ENCODE measurements at places on chromosomes 7 and 10. TPM values are rescaled to one million over a fixed set of nuclear protein-coding genes. Genes with fewer than 3 reads are reported as not detected.

DNA sequence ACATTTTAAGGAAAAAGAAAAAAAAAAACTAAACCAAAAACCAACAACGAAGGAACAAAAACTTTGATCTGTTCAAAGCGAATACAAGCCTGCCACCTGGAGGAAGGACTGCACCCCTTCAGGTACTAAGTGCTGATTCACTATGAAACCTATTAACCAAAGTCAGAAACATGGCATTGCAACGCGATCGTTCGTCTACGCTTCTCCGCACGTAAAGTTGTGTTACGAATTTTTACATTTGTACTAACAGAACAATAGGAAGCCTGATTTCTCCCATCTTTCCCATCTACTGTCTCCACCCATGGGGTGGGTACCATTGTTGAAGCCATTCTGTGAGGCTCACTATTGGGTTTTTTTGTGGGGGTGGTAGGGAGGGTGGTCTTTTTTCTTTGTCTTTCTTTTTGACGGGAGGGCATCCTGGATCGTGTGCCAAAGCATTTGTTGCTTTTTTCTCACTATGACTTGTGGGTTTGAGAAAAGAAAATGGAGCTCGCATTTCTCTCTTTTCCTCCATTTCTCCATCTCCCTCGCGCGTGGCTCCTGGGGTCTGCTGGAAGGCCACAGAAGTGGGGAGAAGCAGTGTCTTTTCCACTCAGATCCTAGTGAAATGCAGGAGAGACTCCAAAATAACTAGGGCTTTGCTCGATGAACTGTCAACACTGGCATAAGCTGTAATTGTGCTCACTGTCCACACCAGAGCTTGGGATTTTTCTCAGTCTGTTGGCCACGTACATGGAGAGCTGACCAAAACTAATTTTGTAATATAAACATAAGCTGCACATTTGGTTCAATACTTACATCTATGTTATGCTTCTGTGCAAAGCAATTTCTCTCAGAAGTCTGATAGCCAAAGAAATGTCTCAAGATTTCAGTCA, 100.9 kb upstream of the YAE1 start:
- H3K27ac ChIP-seq = no peak overlapping the region
- peak; percentile 52 for DNase-seq
- no peaks in the 10 kb centered on the region for H3K36me3 ChIP-seq
- H3K4me3 ChIP-seq = no peak overlapping the region
- H3K27me3 ChIP-seq = peaks cover 32% of the 10 kb centered on the region

Gene LRRC61
- total RNA-seq = 37.1 TPM

DNA sequence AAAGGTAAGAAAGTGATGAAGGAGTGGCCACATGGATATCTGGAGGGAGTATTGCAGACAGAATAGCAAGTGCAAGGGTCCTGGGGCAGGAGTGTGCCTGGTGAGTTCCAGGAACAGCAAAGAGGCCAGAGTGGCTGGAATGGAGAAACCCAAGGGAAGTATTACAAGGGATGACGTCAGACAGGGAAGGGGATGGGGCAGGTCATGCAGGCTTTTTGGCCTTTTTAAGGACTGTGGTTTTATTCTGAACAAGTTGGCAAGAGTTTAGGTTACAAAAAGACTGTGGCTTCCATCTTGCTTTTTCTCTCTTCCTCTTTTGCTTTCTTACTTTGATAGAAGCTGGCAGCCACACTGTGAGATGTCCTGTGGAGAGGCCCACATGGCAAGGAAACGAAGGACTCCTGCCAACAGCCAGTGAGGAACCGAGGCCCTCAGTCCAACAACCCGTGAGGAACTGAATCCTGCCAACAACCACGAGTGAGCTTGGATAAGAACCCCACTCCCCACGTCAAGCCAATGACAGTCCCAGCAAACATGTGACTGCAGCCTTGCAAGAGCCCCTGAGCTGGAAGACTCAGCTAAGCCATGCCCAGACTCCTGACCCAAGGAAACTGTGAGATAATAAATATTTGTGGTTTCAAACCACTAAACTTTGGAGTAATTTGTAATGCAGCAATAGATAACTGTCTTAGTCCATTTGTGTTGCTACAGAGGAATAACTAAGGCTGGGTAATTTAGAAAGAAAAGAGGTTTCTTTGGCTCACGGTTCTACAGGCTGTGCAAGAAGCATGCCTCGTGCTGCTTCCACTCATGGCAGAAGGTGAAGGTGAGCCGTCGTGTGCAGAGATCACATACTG, 19.8 kb upstream of the KDM7A start:
- H3K36me3 ChIP-seq = peaks cover 6% of the 10 kb centered on the region
- H3K27ac ChIP-seq = no peak overlapping the region
- H3K4me1 ChIP-seq = peaks cover 30% of the 10 kb centered on the region
- no peak overlapping the region for H3K4me3 ChIP-seq

Gene CD36
- 0.21 TPM for total RNA-seq

GRCh38 chr7:309586-310228, 19.7 kb downstream of the FOXL3 start:
- no peak overlapping the region for H3K27ac ChIP-seq
- no peak overlapping the region for H3K4me3 ChIP-seq
- no peaks in the 10 kb centered on the region for H3K36me3 ChIP-seq
- H3K4me1 ChIP-seq = no peaks in the 10 kb centered on the region
- no peak for DNase-seq

DNA sequence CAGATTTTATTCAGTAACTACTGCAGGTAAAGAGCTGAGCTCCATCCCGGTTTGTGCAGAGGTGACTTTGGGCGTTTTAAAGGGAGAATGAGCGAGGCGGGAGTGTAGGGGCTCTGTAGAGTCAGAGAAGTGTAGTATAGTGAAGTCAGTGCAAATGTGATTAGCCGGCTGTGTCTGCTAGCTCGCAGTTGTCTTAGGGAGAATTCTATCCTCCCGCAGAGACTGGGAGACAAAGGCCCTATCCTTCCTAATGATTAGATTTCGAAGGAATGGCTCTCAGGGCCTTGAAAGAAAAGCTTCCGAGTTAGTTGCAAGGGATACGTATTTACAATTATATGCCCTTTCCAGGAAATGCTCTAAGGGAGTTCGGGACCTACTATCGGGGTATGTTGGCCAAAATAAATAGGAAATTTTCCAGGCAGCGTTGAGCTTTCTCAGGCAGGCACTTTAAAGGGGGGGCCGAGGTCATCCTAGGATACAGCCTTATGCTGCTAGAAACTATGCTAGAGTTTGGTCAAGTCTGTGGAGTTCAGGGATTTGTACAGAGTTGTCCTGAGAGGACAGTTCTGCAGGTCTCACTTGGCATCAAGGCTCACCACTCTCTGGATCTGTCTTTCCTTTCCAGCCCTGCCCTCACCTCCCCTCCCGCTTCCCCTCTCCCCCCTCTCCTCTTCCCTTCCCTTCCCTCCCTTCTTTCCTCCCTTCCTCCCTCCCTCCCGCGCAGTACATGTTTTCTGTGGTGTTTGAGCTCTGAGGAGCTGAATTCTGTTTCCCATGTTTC, 825 bp downstream of the MRPL32 start:
- no peaks in the 10 kb centered on the region for H3K27me3 ChIP-seq
- H3K4me1 ChIP-seq = peaks cover 59% of the 10 kb centered on the region
- peaks cover 21% of the 10 kb centered on the region for H3K36me3 ChIP-seq
- peak overlapping the region; percentile 97 for H3K27ac ChIP-seq

DNA sequence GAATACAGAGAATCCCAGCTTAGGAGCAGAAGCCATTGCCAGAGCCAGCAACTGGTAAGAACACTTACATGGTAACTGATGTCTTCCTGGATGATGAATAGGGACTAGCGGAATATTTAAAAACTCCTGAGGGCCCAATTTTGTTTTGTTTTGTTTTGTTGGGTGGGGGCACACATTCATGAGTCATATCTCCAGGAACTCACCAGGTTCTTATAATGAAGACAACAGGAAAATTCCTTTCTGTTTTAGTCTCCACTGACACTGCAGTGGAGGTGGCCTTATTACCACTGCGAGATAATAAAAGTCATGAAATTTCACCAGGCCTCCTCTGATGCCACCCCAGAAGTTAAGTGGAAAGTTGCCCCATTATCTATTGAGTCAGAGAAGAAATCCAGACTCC, 6.6 kb upstream of the CUZD1 start:
- no peak overlapping the region for H3K4me3 ChIP-seq
- peaks cover 28% of the 10 kb centered on the region for H3K36me3 ChIP-seq
- DNase-seq = no peak
- no peaks in the 10 kb centered on the region for H3K27me3 ChIP-seq

GRCh38 chr10:110491346-110491745, 6.4 kb upstream of the DUSP5 start:
- H3K27ac ChIP-seq = no peak overlapping the region
- no peaks in the 10 kb centered on the region for H3K27me3 ChIP-seq
- H3K4me1 ChIP-seq = peaks cover 60% of the 10 kb centered on the region
- H3K36me3 ChIP-seq = peaks cover 15% of the 10 kb centered on the region
- DNase-seq = no peak
- no peak overlapping the region for H3K4me3 ChIP-seq

DNA sequence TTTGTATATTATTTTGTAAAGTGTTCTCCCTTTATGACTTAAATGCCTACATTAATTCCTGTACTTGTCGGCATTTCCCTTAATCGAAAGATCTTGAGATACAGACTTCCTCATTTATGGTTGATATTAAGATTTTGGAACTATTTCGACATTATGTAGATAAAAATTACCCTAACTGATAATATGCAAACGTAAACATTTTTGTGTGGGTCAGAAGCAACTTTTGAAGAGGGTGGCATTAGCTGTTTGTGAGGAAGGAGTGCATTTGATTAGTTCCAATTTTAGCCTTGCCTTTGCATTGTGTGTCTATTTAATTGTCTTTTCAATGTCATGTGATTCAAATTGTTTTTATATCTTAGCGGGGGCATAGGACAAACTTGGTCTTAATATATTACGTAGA, 114.7 kb downstream of the BICC1 start:
- no peak for DNase-seq
- H3K27ac ChIP-seq = no peak overlapping the region
- H3K4me1 ChIP-seq = no peaks in the 10 kb centered on the region

GRCh38 chr10:95096143-95096542, 26.8 kb upstream of the CYP2C8 start:
- H3K4me1 ChIP-seq = no peaks in the 10 kb centered on the region
- no peak overlapping the region for H3K4me3 ChIP-seq
- DNase-seq = no peak

Gene PLA2G12B
- not detected for total RNA-seq

GRCh38 chr10:89119651-89120050, 87.5 kb downstream of the CH25H start:
- H3K36me3 ChIP-seq = no peaks in the 10 kb centered on the region
- H3K4me3 ChIP-seq = no peak overlapping the region
- no peak overlapping the region for H3K27ac ChIP-seq
- DNase-seq = no peak
- H3K27me3 ChIP-seq = peaks cover 38% of the 10 kb centered on the region
- H3K4me1 ChIP-seq = peaks cover 10% of the 10 kb centered on the region

DNA sequence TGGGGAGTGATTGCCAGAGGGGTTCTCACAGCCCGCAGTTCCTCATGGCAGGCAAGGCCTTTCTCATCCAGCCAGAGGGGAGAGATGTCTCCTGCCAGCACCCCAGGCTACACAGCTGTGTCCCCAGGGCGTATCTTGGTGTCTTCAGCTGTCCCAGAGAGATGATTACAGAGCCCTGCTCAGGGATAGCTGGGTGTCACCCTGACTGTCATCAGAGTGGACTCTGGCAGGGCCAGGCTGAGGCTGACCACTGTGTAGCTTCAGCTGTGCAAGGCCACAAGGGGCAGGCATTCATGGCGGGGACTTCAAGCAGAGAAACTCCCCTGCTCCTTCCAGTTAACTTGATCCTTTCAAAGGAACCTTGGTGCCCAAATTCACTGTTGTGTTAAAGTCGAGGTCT, 124.2 kb downstream of the RGS10 start:
- no peaks in the 10 kb centered on the region for H3K27me3 ChIP-seq
- no peak for DNase-seq
- H3K4me3 ChIP-seq = no peak overlapping the region
- no peaks in the 10 kb centered on the region for H3K36me3 ChIP-seq
- H3K27ac ChIP-seq = no peak overlapping the region

GRCh38 chr10:35347899-35348608, 11.7 kb downstream of the CCNY start:
- no peaks in the 10 kb centered on the region for H3K27me3 ChIP-seq
- H3K36me3 ChIP-seq = peaks cover 1% of the 10 kb centered on the region

DNA sequence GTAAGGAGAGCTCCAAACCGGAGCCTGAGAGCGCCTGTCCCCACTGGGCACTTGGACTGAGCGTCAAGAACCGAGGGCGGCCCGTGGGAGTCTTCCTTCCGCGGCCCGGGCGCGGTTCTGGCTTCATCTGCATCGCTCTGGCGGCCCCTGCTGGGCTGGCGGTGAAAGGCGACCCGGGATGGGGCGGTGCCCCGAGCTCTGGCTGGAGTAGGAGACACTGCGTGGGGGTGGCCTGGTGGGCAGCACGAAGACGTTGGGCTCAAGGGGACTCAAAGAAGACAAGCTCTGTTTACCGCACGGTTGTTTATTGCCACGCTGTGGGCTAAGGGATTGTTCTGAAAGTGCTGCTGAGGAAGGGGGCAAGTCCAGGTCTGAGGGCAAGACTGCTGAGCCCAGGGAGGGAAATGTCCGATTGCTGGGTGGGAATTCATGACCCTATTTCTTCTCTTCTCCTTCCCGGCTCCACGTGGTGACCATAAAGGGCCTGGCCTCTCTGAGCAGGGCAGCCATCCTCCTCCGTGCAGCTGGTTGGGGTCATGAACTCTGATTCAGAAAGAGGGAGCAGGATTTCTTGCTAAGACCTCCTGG, 29.8 kb downstream of the PLAU start:
- H3K4me1 ChIP-seq = no peaks in the 10 kb centered on the region
- DNase-seq = peak; percentile 90
- no peak overlapping the region for H3K27ac ChIP-seq
- no peaks in the 10 kb centered on the region for H3K27me3 ChIP-seq

Gene ARMC10
- total RNA-seq = 33.9 TPM

Gene MEOX2
- not detected for total RNA-seq

Data from activated T-cell treated with anti-CD3 and anti-CD28 coated beads, Interleukin-2, amount 50 U/mL, for 72 hours (primary cell).